Daoy (cell line): ENCODE measurements at places on chromosomes 3 and 15.

GRCh38 chr3:52099001-52099401, 42.6 kb upstream of the DUSP7 start:
- peak; percentile 28 for DNase-seq

GRCh38 chr3:188106887-188107830, 46.8 kb upstream of the LPP start:
- no peak for DNase-seq

DNA sequence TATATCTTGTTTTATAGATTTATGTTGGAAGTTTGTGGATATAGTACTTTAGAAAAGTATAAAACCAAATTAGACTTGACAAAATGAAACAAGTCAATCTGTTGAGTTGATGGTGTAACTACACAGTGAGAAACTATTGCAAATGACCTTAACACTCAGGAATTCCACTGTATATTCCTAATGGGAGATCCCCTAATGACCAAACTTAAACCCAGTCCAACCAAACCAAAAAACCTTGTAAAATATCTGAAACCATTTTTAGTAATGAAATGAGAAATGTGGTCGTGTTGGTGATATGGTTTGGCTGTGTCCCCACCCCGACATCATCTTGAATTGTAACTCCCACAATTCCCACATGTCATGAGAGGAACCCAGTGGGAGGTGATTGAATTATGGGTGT, 31.9 kb upstream of the ATP13A3 start:
- DNase-seq, result peak; percentile 29

DNA sequence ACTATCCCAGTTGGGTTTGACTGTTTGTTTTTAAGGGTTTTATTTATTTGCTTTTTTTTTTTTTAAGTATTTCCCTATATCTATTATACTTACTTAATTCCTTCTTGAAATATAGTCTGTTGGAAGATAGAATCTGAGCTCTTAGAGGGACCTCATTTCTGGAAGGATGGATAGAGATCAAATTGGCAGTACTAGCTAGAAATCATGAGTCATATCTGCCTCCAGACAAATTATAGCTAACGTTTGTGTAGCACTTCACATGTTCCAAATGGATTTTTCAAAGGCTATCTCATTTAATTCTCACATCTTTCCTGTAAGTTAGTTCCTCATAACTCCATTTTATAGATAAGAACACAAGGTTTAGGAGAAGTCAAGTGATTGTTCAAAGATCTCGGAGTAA, 384.7 kb downstream of the ZIC1 start:
- DNase-seq, result no peak

- DNase-seq, result peak; percentile 37
Measured at GRCh38 chr3:98573181-98573728, 20.2 kb downstream of the CPOX start.
